ENCODE measurements at places on chromosomes 4 and X. TPM values are rescaled to one million over a fixed set of nuclear protein-coding genes. Genes with fewer than 3 reads are reported as not detected.

TENM3 gene
- 1.1 TPM for total RNA-seq

DMRTC1B gene
- total RNA-seq = not detected

GAGE1 gene
- total RNA-seq = not detected

PNMA6A gene
- 0.54 TPM for total RNA-seq

BEND2 gene
- not detected for total RNA-seq

SULT1E1 gene
- 0.22 TPM for total RNA-seq

HSFX4 gene
- not detected for total RNA-seq

ADAM29 gene
- total RNA-seq = not detected

KDM6A gene
- total RNA-seq = 40.2 TPM

GAGE12E gene
- not detected for total RNA-seq

CTAG1A gene
- total RNA-seq = not detected

RRH gene
- 0.11 TPM for total RNA-seq

ABCG2 gene
- 0.65 TPM for total RNA-seq

All from articular chondrocyte of knee joint (primary cell).